NCI-H187 treated with DMSO at 0.1 percent for 48 hours (cell line): ENCODE measurements at places on chromosomes 11 and 22.

DNA sequence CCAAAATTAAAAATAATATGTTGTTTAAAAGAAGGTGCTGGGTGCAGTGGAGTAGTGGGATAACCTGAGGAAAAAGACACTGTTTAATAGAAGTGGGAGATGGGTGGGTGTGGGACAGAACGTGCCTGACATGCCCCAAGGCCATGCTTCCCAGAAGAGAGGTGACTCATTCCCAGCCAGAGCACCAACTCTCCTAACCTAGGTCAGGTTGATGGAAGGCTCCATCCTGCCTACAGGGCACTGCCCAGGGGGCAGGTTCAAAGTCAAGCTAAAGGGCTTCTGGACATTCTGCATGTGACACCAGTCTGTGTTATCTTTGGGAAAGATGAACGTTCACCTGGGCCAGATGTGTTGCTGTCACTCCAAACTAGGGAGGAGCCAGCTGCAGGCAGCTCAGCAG is 453.1 kb downstream of the SOX6 start:
- no peak for DNase-seq

DNA sequence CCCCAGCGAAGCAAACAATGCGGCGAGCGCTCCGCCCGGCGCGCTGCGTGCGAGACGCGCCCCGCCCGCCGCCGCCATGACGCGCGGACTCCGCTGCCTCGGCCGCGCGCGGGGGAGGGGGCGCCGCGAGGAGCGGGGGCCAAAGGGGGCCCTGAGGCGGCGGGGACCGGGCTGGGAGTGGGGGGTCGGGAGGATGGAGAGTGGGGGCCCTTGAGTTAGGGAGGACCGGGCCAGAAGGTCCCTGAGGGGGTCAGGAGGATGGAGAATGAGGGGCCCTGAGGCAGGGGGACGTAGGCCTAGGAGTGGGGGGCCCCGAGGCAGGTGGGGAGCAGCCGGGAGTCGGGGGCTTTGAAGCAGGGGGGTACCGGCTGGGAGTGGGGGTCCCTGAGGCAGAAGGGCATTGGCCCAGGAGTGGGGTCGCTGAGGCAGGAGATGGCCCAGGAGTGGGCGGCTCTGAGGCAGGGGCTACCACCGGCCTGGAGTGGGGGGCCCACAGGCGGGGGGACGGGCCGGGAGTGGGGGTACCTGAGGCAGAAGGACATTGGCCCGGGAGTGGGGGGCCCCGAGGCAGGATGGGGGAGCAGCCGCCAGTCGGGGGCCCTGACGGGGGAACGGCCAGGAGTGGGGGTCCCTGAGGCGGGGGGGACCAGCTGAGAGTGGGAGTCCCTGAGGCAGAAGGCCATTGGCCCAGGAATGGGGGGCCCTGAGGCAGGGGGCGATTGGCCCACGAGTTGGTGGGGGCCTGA is at the start of gene BRD1:
Gene BRD1 (minus strand): TSS at position 21 of the 746 bp plus-strand sequence. CDS start 3,556 bp downstream, outside the sequence.
- no peak for DNase-seq

GRCh38 chr11:122154227-122154626 is 38.2 kb upstream of the BLID start:
- no peak for DNase-seq

GRCh38 chr22:45485261-45485660 is 17.4 kb upstream of the FBLN1 start:
- no peak for DNase-seq

GRCh38 chr11:126608658-126609057 is 253.2 kb downstream of the ST3GAL4 start:
- no peak for DNase-seq

GRCh38 chr11:1231396-1232020 is 8.6 kb downstream of the MUC5B start:
- DNase-seq = no peak

GRCh38 chr11:86147004-86147403 is 78.1 kb upstream of the PICALM start:
- DNase-seq = no peak

DNA sequence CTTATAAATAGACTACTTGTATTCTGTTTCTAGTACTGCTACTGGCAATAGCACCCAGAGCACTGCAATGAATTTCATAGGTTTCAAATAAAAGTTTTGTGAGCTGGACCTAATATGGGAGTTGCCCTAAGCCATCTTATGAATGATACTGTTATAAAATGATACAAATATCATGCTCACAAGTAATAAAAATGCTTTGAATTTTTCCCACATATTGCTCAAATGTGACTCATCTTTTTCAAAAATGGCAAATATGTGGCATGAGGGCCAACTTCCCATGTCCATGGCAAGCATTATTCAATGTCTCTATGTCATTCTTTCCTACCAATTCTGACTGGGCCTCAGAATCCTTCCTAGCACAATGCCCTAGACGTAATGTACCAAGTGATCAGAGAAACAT is 137.6 kb downstream of the TRPC6 start:
- no peak for DNase-seq

DNA sequence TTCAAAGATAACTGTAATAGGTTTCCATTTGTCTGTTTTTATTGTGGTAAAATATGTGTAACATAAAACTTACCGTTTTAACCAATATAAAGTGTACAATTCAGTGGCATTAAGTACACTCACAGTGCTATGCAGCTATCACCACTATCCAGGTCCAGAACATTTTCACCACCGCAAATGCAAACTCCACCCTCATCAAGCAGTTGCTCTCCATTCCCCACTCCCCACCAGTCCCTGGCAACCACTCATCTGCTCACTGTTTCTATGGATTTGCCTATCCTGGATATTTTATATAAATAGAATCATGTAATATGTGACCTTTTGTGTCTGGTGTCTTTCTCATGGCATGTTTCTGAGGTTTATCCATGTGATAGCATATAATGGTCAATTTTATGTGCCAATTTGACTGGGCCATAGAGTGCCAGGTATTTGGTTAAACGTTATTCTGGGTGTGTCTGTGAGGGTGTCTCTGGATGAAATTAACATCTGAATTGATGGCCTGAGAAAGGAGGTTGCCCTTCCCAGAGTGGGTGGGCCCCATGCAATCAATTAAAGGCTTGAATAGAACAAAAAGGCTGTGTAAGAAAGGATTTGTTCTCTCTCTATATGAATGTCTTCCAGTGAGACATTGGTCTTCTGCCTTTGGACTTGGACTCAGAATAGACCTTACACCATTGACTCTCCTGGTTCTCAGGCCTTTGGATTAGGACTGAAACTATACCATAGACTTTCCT is 17.2 kb upstream of the SMCO4 start:
- DNase-seq = no peak

GRCh38 chr11:102985850-102986249 is 30.3 kb upstream of the MMP13 start:
- no peak for DNase-seq

DNA sequence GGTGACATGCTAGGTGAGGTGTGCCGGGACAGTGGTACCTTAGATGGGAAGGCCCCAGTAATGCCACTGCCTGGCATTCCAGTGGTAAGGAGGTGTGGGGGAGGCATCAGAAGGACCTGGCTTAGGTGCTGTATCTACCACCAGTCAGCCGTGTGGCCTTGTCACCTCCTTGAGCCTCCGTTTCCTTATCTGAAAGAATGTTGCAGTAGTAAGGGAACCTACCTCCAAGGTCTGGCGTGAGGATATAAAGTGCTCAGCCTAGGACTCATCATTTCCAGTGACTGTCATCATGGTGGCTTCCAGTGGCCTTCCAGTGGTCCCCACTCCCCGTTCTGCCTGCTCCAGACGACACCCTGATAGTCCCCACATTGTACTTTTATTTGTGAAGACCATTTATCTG is 6.8 kb upstream of the DUSP18 start:
- DNase-seq = no peak

DNA sequence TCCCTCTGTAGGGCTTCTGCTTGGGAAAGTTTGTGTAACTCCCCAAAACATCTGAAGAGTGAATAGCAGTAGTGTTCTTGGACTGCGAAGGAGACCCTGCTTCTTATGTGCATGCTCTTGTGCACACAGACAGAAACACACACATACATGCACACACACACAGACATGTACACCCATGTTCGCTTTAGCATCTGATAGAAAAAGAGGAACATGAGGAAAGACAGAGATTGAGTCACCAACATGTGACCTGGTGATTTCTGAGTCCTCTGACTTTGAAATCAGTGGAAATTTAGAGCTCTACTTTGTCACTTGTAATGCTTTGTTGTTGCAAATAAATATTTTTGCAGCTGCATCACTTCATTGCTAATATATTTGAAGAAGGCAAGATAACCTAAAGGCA is 23.8 kb downstream of the CD44 start:
- no peak for DNase-seq

DNA sequence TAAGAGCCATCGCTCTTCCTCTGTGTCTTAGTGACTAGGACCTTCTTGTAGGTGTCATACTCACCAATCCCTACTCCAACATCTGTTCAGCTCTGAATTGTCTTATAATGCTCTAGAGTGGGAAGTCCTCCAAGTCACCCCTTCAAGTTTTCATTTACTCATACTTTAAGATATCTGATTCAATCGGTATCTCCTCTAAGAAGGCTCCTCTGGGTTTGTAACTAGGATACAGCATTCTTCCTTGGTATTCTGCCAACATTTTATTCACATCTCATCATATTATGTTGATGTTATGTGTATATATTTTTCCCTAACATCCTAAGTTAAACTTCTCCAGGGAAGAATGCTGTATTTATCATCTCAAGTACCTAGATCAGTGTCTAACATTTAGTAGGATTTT is 662.1 kb downstream of the NTM start:
- no peak for DNase-seq

GRCh38 chr11:131064373-131064991 is 148.2 kb upstream of the SNX19 start:
- DNase-seq = no peak

DNA sequence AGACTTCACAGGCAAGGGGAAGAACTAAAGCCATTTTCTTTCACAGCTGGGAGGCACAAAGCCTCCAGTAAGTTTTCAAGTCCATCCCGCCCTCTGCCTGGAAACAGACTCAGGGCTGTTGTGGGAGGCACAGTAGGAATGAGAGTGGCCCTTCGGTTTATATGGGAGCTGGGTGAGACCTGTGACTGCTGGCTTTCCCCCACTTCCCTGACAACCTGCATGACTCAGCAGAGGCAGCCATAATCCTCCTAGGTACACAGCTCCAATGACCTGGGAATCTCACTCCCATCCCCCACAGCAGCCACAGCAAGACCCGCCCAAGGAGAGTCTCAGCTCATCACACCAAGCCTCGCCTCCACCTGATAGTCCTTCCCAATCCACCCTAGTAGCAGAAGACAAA is 12.1 kb upstream of the TMEM45B start:
- no peak for DNase-seq

DNA sequence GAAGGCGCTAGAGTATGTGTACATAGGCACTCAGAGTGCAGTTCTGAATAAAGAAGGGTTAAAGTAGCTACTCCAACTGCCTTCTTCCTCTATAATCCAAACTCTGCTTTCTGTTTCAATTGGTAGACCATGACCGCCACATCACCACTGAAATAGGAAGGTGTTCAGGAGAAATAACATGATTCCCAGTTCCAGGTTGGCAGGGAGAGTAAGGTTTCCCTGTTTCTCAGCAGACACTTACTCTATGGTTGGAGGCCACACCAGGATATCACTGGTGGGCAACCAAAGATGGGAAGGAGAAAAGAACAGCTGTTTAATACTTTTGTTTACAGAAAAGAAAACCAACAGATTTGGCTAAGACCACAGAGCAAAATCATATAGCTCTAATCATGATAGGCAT is 37.9 kb downstream of the PAK1 start:
- no peak for DNase-seq

- DNase-seq = no peak
Measured at GRCh38 chr11:1830322-1831223, 4.2 kb upstream of the SYT8 start.

DNA sequence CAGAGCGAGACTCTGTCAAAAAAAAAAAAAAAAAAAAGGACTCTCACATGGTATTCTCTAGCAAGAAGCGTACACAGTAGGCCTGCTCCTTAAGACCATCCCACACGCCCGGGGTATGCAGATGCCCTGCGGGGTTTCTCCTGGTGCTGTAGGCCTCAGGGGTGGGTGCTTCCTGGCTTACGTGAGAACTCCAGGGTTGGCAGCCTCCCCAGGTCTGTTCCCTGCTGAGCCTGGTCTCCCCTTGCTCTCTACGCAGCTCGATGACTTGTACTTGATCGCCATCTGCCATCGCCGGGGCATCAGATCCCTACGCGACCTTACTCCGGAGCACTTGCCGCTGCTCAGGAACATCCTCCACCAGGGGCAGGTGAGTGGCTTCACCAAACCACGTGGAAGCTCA is 12.4 kb upstream of the ST3GAL4 start:
- DNase-seq = no peak

DNA sequence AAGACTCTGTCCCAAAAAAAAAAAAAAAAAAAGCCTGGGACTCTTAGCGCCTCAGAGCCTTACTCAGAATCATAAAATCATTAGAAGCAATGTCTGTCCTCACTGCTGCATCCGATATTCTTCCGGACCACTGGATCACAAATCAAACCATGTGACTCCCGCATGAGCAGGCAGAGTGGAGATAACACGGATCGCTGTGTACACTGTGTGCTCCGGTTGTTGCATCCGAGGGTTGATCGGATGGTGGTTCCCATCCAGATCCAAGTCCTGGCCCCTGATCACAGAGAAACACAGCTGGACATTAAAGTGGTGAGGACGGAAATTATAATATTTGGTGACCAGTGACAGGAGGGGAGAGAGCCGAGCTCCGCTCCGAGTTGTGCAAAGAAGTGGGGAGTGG is 9.7 kb upstream of the TXNRD2 start:
- DNase-seq = no peak

- DNase-seq = no peak
Measured at GRCh38 chr11:71456831-71457230, 3.8 kb downstream of the NADSYN1 start.

DNA sequence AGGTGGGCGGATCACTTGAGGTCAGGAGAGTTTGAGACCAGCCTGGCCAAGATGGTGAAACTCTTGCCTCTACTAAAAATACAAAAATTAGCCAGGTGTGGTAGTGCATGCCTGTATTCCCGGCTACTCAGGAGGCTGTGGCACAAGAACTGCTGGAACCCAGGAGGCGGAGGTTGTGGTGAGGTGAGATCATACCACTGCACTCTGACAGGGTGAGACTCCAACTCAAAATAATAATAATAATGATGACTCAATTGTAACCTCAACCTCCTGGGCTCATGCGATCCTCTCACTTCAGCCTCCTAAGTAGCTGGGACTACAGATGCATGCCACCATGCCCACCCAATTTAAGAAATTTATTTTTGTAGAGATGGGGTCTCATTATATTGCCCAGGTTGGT is 15.6 kb upstream of the CHRNA10 start:
- no peak for DNase-seq

GRCh38 chr11:95451682-95452081 is 220.7 kb upstream of the SESN3 start:
- DNase-seq = no peak

GRCh38 chr11:130100381-130101095 is 30.8 kb downstream of the APLP2 start:
- DNase-seq = no peak

GRCh38 chr11:126246636-126247035 is 22.1 kb downstream of the SRPRA start:
- DNase-seq = no peak
